ENCODE measurements at places on chromosomes 7 and 10.

- no peak for DNase-seq
These were observed 504.6 kb upstream of the MKI67 start for GRCh38 chr10:128630787-128631252.

- DNase-seq, result no peak
These were observed 208.8 kb downstream of the TCERG1L start for GRCh38 chr10:131102676-131103075.

DNA sequence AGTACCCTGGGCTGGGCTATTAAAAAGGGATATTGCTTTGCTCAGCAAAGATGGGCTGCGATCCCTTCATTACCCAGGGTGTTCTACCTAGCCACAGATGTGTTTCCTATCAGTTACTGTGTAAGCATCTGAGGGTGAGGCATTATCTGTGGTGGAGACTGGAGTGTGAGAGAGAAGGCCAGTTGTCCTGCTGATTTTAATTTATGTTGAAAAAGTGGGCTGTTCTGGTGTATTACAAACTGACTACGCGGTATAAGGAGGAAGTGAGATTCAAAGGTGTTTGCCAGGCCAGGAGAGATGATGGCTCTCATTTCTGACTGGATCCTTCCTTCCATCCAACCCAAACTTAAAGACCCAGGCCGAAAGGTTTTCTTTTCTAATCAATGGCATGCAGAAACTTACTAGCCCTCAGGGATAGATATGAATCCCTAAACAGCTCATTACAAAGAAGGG is 7.6 kb downstream of the TCF7L2 start:
- DNase-seq, result no peak

DNA sequence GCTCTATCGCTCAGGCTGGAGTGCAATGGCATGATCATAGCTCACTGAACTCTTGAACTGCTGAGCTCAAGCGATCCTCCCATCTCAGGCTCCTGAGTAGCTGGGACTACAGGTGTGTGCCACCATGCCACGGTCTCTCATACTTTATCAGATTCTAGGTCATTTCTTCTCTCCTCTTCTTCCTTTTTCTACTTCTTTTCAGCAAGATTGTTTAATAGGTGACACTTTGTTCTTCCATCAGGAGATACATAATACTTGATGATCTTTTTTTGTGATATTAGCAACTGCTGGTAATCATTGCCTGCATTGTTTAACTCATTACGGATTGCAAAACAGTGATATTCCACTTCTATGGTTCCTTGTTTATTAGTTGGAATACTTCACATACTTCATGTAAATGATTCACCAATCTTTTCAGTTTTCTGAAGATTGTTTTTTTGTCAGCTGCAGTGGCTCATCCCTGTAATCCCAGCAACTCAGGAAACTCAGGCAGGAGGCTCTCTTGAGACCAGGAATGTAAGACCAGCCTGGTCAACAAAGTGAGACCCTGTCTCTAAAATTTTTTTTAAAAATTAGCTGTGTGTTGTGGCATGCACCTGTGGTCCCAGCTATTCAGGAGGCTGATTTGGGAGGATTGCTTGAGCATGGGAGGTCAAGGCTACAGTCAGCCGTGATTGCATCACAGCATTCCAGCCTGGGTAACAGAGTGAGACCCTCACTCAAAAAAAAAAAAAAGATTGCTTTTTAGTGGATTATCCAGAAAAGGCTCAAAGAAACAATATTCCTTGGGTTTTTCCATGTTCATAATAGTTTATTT is 36.2 kb upstream of the CHST3 start:
- DNase-seq, result no peak

GRCh38 chr10:118041316-118041715 is 5.4 kb downstream of the RAB11FIP2 start:
- DNase-seq, result no peak

- no peak for DNase-seq
These were observed 235.9 kb downstream of the REEP3 start for GRCh38 chr10:63757067-63757466.

DNA sequence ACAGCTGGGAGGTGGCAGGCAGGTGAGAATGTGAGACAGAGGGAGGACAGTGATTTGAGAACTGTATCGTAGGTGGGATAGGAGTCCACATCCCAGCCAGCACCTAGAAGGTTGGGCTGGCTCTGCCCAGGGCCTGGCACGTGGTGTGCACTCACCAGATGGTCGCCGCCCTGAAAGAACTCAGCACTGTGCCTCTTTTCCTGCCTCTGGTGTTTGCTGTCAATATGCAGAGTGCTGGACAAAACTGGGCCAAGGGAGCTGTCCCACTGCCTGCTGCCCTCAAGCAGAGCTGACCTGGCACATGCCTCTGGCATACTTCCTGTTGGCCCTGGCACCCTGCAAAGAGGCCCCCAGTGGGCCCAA is 36.8 kb downstream of the CHST3 start:
- no peak for DNase-seq

DNA sequence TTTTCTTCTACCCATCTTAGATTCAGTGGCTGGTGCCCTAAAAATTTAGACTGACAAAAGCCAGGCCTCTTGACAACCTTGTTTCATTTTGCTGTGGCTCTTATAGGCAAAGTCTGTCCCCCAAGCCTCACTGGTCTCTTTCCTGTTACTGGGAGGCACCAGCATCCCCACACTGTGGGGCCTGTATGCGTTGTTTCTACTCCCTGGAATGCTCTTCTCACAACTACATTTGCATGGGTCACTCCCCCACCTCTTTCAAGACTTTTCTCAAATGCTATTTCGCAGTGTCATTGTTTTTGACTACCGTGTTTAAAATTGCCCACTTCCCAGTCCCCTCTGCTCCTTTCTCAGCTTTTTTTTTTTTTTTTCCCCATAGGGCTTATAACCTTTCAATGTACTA is 108.7 kb upstream of the DGKB start:
- no peak for DNase-seq

DNA sequence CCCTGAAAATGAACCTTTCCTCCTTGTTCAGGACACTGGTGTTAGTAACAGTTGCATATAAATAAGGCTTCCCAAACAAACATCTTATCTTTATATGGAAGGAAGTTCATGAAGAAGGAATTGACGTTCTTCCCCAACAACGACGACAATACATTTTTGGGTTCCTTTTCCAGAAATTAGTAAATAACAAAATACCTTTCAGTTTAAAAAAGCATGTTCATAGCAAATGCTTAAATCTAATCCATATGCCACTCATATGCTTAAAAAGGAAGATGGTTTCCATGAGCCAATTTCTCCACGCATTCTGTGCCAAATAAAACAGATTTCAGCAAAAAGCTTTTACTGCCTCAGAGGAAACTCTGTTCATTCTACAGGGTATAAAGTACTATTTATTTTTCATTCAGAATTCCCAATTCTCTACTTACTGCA is 182.6 kb downstream of the COBL start:
- DNase-seq, result no peak

DNA sequence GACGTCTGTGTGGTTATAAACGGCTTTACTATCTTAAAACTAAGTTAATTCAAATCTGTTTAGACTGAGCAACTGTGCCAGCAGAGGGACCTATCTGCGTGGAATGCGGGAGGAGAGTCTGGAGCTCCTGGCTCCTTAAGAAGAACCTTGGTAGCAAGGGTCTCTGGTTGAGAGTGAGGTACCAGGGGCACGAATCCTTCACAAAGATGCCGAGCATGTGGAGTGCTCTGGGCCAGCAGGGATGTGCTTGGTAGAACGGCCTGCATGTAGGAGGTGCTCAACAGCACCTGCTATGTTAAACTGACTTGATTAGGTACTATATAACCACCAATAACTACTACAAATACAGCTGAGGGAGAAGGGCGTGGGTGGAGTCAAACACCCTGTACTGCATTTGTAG is 102.6 kb downstream of the VIPR2 start:
- DNase-seq, result no peak

- no peak for DNase-seq
These were observed 250.8 kb upstream of the HABP2 start for GRCh38 chr10:113302062-113302461.

- no peak for DNase-seq
These were observed 3.2 kb upstream of the CDHR1 start for GRCh38 chr10:84191106-84191505.

DNA sequence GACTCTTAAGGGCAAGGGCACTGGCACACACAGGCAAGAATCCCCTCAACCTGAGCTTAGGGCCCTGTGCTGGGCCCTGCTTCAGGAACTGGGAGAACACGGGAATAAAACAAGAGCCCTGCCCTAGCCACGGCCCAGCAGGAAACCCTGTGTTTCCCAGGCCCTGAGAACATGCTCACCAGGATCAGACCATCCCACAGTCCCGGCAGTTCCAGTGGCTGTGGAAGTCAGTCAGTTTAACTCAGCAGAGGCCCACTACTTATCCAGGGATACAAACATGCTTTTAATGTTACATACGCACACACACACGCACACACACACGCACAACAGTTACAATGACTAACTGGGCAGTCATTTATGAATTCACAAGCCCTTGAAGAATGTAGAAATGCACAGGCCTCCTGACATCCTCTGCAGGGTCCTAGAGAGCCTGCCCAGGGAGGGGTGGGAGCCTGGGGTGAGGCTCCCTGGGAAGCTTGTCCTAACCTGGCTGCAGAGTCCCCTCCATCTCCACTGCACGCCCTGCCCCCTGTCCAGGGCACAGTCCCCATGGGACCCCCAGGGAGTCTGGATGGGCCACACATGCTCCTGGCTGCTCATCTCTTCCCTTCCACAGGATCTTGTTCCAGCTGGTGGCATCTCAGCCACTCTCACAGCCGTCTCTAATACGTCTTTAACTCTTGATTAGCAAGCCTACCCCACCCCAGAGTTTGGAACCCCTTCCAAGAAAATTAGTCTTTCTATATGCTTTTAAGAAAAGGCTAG is 97.6 kb downstream of the TCERG1L start:
- DNase-seq, result no peak

- DNase-seq, result no peak
These were observed 30.1 kb upstream of the NEUROD6 start for GRCh38 chr7:31370609-31371008.

GRCh38 chr7:142927085-142927745 is 6.3 kb downstream of the TRPV5 start:
- DNase-seq, result no peak

- DNase-seq, result no peak
These were observed 7.9 kb upstream of the FAM170B start for GRCh38 chr10:49141541-49142332.

DNA sequence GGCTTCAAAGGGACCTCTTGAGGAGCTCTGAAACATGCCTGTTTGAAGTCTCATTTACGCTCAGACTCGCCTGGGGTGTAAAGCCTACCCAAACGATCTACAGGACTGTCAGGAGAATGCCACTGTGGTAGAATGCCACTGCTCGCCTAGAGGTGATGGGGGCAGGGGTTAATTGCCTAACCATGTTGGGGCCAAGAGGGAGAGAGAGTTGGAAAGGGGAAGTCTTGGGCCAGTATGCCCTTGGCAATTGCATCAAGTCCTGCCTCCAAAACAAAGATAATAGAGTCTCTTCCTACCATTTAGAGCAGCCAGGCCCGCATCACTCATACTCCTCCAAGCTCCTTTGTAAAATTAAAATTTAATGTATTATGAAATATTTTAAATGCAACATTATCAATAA is 25.2 kb downstream of the CDK1 start:
- no peak for DNase-seq

- DNase-seq, result no peak
These were observed 52.2 kb downstream of the COL17A1 start for GRCh38 chr10:104033401-104033930.

DNA sequence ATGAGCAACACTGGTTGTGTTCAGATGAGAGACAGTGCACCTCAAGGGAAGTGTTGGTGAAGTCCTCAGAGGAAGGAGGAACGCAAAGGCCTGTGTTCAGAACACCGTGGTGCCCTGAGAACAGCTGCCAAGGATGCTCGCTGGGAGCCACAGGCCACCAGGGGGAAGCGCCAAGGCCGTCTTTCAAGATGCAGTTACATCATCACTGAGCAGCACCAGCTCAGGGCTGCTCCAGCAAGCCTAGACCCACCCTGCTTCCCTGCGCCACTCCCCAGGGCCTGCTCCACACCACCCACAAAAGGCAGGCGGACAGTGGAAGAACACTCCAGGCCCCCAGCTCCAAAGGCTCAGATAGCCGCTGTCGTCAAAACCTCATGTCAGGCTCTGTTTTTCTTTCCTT is 378.8 kb downstream of the DPP6 start:
- DNase-seq, result no peak

GRCh38 chr7:158279539-158280447 is 307.8 kb downstream of the PTPRN2 start:
- DNase-seq, result no peak

GRCh38 chr7:139431010-139431409 is 52.5 kb downstream of the KLRG2 start:
- no peak for DNase-seq

GRCh38 chr7:150313367-150313809 is 9.8 kb upstream of the LRRC61 start:
- DNase-seq, result no peak

- DNase-seq, result no peak
These were observed 14.6 kb downstream of the LRRC17 start for GRCh38 chr7:102927312-102927933.

DNA sequence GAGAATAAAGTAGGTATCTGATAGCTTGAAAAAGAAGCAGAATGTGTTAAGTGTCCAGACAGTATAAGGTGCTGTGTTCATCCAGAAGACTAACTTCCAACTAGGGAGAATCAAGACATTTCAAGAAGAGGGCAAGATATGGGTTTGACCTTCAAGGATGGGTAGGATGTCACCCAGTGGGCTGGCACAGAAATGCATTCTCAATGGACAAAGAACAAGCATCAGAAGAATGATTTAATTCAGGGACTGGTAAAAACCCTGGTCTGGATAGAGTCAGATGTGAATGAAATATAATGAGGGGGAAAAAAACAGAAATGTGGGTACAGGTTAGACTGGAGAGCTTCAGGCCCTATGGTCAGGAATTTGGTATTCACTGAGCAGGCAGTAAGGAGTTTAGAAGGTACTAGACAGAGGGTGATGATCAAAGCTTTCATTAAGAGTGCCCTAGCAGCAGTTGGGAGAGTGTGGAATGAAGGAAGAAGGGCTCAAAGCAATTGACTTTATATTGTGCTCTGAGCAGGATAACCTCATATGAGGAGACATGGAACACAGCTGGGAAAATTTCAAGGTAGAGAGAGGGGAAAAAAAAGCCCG is 180.7 kb upstream of the ANK3 start:
- no peak for DNase-seq

- no peak for DNase-seq
These were observed 32.2 kb downstream of the PLXDC2 start for GRCh38 chr10:19848226-19848985.

DNA sequence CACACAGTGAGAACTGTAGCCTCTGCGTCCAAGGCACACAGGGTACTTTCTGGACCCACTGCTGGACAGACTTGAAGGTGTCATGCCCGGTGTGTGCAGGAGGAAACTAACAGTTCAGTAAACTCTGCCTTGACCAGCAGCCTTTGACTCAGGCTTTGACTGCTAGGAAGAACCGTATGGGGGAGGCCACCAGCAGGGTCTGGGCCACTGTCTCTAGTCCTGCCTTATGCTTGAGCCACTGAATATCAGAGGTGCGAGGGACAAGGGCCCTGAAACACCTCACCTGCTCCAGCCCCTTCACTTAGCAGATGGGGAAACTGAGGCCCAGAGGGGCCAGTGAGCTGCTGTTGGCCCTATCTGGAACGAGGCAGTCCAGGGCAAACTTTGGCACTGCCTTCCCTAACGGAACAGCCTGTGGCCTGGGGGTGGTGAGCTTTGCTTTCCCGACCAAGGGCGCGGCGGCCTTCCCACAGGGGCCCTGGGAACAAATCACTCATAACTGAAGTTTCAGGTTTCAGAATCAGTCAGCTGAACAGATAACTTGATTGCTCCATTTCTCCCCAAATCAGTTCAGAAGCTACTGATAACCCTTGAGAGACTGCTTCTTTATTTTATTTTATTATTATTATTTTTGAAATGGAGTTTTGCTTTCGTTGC is 130.0 kb downstream of the FAM53B start:
- DNase-seq, result no peak

- no peak for DNase-seq
These were observed 218.0 kb downstream of the PHF14 start for GRCh38 chr7:11191574-11192220.

Data from stimulated activated CD4-positive, alpha-beta T cell treated with anti-CD3 and anti-CD28 coated beads, TNF-alpha, amount 100 ng/mL, for 4 hours (primary cell).